ENCODE measurements at places on chromosomes 7 and 10.
A peak's percentile ranks its signal among the peaks of the same experiment; 100 is the strongest.

GRCh38 chr7:142696456-142697179 is 52.7 kb upstream of the PRSS1 start:
- DNase-seq, result no peak

- no peak for DNase-seq
Observed at GRCh38 chr7:94431176-94431575, 36.5 kb downstream of the COL1A2 start.

DNA sequence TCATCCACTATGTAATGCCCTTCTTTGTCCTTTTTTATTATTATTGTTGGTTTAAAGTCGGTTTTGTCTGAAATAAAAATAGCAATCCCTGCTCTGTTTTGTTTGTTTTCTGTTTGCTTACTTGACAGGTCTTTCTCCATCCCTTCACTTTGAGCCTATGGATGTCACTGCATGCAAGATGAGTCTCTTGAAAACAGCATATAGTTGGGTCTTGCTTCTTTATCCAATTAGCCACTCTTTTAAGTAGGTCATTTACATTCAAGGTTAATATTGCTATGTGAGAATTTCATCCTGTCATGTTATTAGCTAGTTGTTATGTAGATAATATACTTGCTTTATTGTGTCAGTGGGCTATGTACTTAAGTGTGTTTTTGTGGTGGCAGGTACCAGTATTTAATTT is 25.8 kb downstream of the COA1 start:
- DNase-seq, result no peak

GRCh38 chr10:5305374-5305773 is 59.4 kb upstream of the UCN3 start:
- DNase-seq, result no peak

DNA sequence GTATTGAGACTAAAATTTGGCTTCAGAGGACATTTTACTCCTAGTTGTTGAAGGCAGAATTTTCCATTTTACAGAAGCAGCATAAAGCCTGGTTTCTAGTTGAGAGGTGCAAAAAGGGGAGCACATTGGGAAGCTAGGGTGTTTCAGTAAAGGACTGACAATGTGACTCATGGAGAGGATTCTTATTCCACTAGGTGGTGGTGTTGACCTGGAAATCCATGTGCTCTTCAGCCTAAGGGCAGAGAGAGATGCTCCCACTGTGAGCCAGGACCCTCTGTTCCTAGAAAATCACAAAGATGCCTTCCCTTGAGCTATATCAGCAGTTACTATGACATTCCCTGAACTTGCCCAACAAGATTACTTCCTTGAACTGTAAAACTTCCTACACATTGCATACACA is 687.8 kb downstream of the IPMK start:
- DNase-seq, result no peak

- DNase-seq, result no peak
Observed at GRCh38 chr7:78587443-78588044, 789.0 kb downstream of the PHTF2 start.

DNA sequence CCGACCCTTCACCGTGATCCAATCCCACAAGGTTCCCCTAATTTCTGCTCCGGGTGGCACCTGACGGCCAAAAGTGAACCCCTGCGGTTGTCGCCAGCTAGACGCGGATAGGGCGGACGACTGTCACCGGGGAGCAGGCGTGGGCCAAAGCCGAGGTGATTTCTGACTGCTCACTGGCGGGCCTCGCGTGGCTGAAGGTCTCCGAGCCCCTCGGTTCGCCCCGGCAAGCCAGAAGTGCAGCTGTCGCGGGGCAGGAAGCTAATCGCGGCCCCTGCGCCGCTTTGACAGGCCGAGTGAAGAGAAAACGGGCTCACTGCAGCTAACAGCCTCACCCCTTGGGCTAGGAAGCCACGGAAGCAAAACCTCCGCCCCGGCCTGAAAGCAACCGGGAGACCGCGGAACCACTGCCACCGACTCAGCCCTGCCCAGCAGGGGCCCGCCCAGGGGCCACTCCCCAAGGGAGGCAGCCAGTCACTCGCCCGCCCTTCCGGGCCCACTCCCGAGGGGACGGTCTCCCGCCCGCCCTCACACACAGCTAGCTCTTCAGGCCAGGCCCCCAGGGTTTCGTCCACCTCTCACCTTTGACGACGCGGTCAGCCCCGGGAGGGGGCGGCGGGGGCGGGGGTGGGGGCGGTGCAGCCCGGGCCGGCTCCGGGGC is 469 bp downstream of the PPP3CB start:
- peak; percentile 70 for DNase-seq

GRCh38 chr10:61606959-61607907 is 55.5 kb upstream of the CABCOCO1 start:
- no peak for DNase-seq

DNA sequence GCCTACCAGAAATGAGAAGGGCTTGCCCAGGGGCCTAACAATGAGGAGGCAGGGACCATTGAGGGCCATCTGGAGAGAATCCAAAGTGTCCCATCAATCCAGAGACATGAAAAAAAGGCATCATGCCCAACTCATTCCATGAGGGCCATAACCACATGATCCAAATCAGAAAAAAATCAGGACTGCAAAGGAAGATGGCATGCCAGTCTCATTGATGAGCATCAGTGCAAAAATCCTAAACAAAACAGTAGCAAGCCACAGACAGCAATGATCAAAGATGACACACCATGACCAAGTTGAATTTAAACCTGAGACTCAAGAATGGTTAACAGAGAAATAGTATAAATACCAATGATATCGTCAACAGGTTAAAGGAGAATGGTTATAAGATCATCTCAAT is 7.0 kb upstream of the CYP3A4 start:
- no peak for DNase-seq

- DNase-seq, result peak; percentile 66
Observed at GRCh38 chr7:134619627-134620331, 26.9 kb upstream of the BPGM start.

GRCh38 chr7:39228946-39229345 is 251.2 kb downstream of the POU6F2 start:
- DNase-seq, result no peak

DNA sequence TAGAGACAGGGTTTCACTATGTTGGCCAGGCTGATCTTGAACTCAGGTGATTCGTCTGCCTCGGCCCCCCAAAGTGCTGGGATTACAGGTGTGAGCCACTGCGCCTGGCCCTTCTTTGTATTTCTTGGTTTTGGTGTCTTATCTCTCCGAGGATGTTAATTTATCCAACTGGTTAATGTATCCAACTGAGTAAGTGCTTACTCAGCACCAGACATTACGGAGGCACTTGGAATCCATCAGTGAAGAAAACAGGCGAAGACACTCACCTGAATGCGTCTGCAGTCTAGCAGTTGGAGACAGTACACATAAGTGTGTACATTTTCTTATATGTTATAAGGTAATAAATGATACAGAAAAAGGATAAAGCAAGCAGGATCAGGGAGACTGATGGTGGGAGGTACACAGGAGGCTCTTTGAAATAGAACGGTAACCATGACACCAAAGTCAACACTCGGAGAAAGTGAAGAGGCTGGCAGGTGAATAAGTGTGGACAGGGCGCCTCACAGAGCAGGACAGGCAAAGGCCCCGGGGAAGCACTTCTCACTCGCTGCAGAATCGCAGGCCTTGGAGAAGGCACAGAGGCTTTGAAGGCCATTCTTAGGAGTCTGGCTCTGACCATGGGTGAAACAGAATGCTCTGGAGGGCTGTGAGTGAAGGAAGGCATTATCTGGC is 73.1 kb downstream of the LANCL2 start:
- DNase-seq, result no peak

DNA sequence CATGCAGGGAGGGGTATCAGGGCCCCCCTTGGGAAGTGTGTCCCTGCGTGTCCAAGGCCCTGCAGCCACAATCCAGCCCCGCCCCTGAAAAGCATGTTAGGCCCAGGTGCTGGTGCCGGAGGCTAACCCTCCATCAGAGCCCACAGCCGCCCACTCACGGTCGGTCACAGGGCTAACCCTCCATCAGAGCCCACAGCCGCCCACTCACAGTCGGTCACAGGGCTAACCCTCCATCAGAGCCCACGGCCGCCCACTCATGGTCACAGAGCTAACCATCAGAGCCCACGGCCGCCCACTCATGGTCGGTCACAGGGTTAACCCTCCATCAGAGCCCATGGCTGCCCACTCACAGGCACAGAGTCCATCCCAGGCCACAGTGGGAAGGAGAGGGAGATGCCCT is 426.0 kb downstream of the DNAJB6 start:
- no peak for DNase-seq

DNA sequence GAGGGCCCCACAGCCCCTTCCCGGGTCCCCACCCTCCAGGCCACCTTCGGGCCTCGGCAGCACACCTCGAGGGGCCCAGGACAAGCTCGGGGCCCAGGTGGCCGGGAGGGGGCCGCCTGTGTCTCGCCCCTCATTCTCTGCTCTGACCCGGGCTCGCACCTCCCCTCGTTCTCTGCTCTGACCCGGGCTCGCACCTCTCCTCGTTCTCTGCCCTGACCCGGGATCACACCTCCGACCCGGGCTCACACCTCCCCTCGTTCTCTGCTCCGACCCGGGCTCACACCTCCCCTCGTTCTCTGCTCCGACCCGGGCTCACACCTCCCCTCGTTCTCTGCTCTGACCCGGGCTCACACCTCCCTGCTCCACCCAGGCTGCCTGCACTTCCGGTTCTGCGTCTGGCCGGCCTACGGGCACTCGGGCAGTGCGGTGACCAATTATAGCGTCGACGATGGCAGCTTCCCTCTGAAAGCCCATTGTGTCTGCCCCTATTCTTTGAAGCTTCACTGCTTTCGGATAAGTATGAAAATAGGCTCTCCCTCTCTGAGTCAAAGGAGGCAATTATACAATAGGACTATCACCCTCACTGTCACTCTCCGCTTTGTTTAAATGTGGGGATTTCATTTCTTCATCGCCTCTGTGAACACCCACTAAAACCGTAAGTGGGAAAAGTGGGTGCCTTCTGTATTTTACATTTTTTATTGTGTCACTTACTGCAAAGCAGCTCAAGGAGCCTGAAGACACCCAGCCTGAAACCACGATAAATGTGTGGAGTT is 457.4 kb downstream of the DNAJB6 start:
- DNase-seq, result no peak

DNA sequence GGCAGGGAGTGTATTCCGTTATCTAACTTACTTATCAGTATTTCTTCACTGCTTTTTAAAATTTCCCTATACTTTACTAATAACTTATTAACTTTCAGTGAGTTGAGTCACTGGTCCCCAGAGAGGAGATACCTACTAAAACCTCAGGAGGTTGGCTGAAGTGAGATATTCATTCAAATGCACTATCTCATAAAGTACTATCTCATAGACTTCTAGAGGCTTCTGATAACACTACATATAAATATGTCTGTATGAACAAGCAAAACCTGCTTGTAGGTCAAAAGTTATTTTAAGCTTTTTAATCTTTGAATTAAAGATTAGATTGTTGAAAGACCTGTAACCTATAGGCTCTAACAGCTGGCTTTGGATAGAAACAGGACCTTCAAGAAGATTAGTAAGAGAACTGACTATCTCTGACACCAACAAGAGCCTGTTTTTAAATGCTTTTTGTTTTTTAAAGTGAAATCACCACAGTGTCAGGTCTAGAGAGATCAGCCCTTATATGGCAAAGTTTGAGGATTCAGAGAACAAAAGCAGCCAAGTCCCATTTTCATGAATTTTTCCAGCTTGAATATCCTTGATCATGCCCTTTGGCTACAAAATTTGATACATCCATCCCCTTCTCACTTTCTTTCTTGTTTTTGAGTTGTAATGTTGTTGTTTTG is 242.2 kb downstream of the ARL4A start:
- no peak for DNase-seq
